ENCODE measurements at places on chromosomes 12 and 14.
A peak's percentile ranks its signal among the peaks of the same experiment; 100 is the strongest.

DNA sequence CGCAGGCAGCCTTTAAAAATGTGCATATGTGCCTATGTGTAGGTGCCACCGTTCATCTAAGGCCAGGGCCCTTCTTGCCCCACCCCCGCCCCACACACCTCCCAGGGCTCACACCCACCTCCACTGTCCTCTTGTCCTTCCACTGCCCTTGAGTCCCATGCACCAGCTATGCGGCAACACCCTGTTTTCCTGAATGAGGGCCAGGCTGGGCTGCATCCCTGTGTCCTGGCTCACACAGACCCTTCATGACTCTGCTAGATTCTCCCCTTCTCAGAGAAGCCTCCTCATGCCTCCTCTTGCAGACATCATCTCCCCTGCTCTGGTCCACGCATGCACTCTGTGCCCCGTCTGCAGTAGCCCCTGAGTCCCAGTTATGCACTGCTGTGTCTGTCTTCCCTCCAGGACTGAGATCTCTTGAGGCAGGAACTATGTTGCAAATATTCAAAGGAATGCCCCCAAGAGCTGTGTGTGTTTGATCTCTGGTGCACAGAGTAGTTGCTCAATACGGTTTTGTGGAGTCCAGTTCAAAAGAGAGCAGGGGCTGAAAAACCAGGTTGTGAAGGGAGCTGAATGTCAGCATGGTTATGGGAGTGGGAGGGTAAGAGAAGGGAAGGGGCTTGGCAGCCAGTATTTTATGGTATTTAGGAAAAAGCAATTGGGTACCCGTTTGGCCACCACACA lies 47.3 kb upstream of the ESRRB start:
- no peak for DNase-seq

GRCh38 chr14:36504771-36505175 lies 15.3 kb downstream of the NKX2-1 start:
- no peak for DNase-seq

GRCh38 chr14:23478109-23478759 lies 8.7 kb downstream of the NGDN start:
- peak; percentile 74 for DNase-seq

- peak; percentile 29 for DNase-seq
These were observed 27.7 kb downstream of the JKAMP start for GRCh38 chr14:59511916-59512575.

GRCh38 chr12:107600581-107601144 lies 84.9 kb upstream of the PWP1 start:
- no peak for DNase-seq

DNA sequence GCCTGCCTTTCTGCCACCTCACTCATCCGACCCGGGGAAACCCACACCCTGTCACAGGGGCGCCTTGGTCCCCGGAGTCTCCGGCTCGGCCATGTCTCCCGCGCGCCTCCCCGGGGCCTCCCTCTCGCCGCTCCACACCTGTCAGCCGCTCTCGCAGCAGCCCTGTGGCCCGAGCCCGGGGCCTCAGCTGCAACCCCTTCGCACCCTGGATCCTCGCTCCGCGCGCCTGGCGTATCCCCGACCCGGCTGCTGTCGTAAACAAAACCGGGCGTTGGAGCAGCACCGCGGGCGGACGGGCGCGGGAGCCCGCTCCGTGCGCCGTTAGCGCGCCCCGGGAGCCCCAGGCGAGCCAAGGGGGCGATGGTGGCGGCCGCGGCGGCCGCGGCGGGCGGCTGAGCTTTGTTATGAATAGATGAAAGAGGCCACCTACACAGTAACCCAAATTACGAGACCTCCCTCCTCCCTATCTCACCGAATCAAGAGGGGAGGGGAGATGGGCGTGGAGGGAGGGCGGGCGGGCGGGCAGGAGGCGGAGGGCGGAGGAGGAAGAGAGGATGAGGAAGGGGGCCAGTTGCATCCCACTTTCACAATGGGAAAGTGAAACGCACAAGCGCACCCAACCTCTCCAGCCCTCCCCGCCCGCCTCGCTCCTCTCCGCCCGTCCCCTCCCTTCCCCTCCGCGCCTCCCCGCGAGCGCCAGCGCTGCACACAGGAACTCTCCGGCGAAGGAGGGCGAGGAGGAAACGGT lies at the start of gene PLXNC1:
TSS of gene PLXNC1 (plus strand) at position 587 of the 748 bp plus-strand sequence. CDS start 395 bp downstream, outside the sequence.
- peak; percentile 80 for DNase-seq

- peak; percentile 70 for DNase-seq
These were observed 151.0 kb downstream of the ADGRD1 start for GRCh38 chr12:131104463-131105350.

- DNase-seq, result no peak
These were observed 215.0 kb downstream of the PRKD1 start for GRCh38 chr14:29712601-29713000.

DNA sequence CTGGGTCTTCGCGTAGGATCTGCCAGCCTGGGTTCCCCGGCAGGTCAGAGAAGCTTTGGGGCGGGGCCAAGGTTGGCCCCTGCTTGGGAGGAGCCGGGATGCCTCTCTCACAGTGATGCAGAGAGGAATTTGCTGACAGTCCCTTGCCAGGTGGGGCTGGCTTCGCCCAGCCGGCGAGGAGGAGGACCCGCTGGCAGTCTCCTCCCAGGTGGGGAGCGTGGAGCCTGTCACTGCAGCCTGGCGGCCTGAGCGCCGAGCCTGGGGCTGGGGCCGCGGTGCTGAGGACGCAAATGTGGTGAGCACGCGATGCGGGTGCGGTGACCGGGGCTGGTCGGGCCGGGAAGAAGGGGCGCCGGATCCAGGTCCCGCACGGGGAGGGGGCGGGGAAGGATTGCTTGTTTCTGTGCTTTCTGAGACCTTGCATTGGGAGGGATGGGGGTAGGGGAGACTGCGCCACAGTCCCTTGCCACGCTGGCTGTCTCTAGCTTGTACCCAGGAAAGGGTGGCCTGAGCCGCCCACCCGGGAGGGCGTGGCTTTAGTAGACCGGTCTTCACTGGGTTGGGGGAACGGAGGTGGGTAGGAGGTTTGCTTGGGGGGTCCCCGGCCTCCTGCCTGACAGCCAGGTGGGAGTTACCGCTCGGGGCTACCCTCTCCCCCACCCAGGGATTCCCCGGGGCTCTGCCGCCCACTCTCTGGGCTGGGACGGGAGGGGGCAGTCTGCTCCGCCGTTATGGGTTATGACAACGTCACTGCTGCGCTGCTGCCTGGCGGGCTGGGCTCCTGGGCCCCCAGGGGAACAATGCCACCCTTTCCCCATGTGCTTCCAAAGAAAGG lies at the start of gene TMEM63C:
TSS of gene TMEM63C (plus strand) at position 196 of the 835 bp plus-strand sequence. CDS start 37,016 bp downstream, outside the sequence.
- peak; percentile 97 for DNase-seq

- no peak for DNase-seq
These were observed 243.0 kb upstream of the TMTC1 start for GRCh38 chr12:30026621-30027234.

DNA sequence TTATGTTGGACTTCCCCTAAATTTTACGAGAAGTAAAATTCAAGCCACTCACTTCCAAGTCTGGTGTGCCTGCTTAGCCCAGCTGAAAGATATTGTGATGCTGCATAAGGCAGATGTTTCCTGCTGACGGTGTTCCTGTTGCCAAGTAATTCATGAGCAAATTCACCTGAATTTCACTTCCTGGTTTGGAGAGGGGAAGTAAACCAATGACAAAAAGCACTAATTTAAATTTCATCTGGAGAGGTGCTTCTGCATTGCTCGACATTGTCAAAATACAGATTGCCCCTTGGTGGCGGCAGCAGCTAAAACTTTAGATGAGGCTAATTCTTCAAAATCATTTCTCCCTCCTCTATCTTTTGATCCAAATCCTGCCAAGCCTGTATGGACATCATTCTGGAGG lies 281.1 kb downstream of the AACS start:
- peak; percentile 87 for DNase-seq

- DNase-seq, result no peak
These were observed 139.2 kb downstream of the C12orf75 start for GRCh38 chr12:105469701-105470100.

Data from OCI-LY7 (cell line).